ENCODE measurements at places on chromosomes 16 and 17.

DNA sequence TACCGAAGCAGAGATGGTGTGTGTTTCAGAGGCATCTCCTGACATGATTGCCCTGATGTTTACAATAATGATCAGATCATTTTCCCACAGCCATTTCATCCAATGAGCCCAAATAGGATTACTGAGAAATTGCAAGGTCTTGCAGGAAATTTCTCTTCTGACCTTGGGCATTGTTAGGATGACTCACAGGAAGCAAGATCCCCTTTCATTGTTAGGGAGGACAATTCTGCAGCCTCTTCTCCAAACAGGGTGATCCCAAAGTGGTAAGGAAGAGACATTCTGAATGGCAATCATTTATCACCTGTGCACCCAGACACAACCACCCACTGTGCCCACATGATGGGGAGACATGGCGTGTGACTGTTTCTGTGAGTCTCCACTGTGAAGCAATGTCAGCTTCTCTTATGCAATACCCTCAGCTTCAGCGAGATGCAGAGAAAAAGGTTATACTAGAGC is 306.7 kb upstream of the XYLT1 start:
- peak; percentile 53 for DNase-seq

- no peak for DNase-seq
Measured at GRCh38 chr17:2222901-2223616, 80.5 kb downstream of the SMG6 start.

DNA sequence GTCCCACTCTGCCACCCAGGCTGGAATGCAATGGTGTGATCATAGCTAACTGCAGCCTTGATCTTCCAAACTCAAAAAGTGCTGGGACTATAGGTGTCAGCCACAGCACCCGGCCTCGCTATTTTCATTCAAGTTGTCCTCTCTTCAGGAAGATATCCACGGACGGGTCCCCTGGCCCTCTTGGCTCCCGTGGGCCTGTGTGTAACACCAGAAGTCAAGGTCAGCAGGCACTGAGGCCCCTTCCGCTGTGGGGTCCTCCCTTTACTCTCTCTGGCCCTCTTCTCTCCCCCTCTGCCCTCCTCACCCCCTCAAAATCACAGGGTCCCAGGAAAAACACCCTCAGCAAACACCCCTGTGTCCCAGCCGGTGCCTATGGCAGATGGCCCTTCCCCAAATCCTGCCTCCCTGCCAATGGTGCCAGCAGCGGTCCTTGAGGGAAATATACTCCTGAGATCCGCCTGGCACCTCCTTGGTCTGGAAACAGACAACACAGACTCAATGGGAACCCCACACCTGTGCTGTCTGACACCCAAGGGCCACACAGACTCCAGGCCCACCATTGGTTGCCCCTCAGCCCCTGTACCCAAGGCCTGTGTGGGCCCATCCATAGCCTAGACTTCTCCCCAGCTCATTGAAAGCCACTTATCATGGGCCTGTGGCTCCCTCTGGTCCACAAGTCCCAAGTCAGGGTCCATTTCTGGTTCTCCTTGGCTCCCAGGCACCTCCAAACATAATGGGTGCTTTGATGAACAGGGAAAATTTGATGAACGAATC is 221.5 kb downstream of the ZNF423 start:
- DNase-seq = no peak

DNA sequence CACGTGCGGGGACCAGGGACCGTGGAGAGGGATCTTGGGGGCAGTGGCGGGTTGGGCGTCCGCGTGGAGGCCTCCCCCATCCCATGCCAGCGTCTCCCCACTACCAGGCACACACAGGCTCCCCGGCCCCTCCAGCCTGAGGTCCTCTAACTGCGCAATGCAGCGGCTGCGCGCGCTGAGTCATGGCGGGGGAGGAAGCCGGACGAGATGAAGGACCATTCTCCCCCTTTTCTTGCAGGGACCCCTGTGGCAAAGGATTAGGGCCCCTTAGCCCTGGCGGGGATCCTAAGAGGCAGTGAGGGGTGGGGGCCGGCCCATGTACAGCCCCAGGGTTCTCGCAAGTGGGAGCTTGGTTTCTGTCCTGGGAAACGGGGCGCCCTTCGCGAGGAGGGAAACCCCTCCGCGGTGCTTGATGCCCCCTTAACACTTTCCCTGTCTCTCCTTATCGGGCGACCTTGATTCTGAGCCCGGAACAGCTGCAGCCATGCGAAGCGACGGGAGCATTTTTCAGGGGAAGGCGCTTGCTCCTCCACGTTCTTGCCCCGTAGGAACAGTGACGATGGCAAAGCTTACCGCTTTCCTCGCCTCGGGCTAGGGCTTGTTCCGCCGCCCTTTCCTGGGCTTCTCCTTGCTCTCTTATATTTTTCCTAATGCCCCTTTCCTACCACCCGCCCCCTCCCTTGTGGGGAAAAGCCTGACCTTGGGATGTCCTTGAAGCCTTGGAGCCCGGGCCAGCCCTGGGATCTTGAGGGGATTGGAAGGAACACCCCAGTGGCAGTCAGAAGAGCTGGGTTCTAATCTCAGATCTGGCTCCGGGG is 592 bp downstream of the ALDOA start:
- no peak for DNase-seq

GRCh38 chr17:16294560-16294959 is 58.7 kb downstream of the CENPV start:
- DNase-seq = no peak

- DNase-seq = no peak
Measured at GRCh38 chr17:77748436-77748835, 210.1 kb upstream of the TNRC6C start.

- DNase-seq = no peak
Measured at GRCh38 chr17:66579556-66579955, 255.4 kb upstream of the CACNG5 start.

DNA sequence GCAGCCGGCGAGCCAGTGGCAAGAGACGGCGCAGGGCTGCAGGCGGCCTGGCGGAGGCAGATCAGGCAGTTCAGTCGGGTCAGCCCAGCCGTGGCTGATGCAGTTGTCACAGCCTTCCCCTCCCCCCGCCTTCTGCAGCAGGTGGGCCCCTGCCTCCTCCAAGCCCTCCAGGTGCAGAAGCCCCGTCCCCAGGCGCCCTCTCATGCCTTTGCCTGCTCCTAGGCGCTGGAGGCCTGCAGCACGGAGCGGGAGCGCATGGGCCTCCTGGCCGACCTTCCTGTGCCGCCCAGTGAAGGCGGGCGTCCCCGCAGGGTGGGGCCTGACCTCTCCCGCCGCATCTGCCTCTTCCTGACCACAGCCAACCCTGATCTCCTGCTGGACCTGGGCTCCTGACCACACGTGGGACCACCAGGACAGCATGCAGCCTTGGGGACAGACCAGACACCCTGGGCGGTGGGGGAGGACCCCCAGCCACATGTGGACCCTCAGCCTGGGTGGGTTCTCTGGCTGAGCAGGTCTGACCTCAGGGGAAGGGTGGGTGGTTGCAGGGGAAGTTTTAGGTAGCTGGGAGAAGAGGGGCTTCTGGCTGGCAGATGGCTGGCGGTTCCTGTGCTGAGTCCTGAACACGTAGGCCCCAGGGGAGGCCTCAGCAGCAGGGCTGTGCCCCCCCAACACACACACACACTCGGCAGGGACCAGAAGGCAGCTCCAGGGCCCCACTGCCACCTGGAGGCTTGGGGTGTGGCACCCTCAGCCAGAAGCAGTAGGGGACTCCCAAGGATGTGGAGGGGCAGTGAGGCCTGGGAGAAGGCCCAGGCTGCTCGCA is 3.1 kb upstream of the MRPS34 start:
- no peak for DNase-seq

GRCh38 chr16:4395055-4395726 is 21.2 kb downstream of the CORO7 start:
- DNase-seq = no peak

GRCh38 chr17:77489893-77490255 is 349.1 kb downstream of the SEC14L1 start:
- no peak for DNase-seq

- DNase-seq = no peak
Measured at GRCh38 chr17:57678393-57678792, 66.7 kb downstream of the CCDC182 start.

- no peak for DNase-seq
Measured at GRCh38 chr17:65356536-65356935, 204.9 kb downstream of the AXIN2 start.

- no peak for DNase-seq
Measured at GRCh38 chr17:1267471-1267943, 2.7 kb upstream of the BHLHA9 start.

DNA sequence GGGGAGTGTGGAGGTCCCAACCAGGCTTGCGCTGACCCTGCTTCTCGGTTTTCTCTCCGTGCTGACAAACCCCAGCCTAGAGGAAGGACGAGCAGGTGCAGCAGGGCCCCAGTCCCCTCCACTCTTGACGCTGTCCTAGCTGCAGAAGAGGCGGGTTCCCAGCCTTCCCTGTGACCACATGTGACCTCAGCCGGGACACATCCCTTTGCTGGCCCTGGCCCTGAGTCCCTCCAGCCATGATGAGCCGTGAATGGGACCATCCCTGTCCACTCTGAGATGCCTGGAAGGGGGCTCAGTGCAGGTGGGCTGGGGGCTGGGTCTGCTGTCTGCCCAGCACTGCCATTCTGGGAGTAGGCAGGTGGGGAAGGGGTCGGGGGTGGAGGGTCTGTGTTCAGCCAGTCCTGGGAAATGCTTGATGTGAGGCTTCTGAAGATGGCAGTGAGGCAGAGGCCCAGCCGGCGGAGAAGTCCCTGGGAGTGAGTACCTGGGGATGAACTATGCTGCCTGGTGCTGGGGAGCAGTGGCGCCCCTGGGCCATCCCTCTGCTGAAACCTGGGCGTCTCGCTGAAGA is 1.9 kb upstream of the TUBB3 start:
- no peak for DNase-seq

- no peak for DNase-seq
Measured at GRCh38 chr16:89973654-89974335, 25.2 kb downstream of the DEF8 start.

DNA sequence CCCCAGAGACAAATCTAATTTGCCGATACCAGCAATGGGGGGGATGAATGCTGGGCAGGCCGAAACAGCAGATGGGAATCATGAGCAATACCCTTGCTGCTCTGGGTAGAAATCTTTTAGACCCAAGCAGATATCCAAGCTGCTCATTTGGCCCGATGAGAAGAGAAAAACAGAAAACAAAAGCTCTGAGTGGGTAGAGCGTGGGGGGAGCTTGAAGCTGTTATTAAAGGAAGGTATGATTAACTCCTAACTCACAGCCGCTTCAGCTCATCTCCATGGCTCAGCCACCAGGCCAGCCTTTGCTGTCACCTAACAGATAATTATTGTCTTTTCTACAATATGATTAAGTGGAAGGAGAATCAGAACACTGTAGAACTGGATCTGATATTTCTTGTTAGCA is 58.3 kb downstream of the VPS35L start:
- DNase-seq = peak; percentile 50

DNA sequence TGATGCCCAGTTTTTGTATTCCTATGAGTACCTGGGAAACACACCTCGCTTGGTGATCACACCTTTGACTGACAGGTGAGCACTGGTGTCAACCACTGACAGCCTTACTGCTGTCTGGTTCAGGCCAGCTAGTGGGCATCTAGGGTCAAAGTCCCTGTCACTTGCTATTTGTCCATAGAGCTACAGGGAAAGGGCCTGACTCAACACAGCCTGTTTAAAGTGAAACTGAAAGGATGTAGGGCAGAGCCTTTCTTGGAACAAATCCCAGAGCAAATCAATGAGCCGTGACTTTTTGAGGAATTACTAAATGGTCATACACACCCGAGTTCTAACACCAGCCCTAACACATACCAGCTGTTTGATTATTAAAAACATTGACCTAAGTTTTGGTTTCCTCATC is 106.8 kb downstream of the DNAH9 start:
- no peak for DNase-seq

DNA sequence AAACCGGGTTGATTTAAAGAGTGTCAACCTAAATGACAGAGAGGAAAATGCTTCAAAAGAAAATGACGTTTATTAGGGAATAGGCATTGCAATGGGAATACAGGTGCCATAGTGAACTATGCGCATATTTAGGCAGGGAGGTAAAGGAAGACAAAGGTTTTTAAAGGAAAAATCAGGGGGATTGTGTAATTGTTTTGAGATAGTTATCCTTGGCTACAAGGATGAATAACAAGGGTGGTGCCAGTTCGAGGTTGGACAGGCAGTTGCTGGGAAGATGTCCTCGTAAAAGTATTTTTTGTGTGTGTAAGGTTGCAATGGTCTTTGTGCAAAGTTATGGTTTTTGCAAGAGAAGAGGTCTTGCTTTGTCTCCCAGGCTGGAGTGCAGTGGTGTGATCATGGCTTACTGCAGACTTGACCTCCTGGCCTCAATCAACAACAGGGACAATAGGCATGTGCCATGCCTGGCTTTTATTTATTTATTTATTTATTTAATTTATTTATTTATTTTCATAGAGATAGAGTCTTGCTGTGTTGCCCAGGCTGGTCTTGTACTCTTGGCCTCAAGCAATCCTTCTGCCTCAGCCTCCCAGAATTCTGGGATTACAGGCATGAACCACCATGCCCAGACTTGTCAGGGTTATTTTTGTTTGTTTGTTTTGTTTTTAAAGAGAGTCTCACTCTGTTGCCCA is 63.1 kb downstream of the CACNG3 start:
- no peak for DNase-seq

DNA sequence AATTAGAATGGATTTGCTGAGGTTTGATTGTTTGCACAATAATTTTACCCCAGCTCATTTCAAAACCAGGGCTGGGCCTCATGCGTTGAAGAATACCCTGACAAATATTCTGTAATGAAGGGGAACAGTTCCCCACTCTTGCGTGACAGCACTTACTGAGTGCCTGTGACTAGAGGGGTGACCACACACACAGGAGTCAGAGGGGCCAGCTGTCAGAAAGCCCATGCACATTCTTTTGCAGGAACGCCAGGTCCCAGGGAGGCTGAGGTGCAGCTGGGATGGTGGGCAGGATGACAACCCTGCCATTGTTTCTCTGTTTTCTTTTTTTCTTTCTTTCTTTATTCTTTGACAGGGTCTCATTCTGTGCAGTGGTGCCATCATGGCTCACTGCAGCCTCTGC is 44.6 kb downstream of the SMPD3 start:
- DNase-seq = no peak

Data from NCI-H2227 treated with DMSO at 0.1 percent for 48 hours (cell line).